ENCODE measurements at places on chromosomes 5 and 9.

GRCh38 chr5:125455041-125455440 is 708.6 kb upstream of the ZNF608 start:
- DNase-seq: peak; percentile 38

DNA sequence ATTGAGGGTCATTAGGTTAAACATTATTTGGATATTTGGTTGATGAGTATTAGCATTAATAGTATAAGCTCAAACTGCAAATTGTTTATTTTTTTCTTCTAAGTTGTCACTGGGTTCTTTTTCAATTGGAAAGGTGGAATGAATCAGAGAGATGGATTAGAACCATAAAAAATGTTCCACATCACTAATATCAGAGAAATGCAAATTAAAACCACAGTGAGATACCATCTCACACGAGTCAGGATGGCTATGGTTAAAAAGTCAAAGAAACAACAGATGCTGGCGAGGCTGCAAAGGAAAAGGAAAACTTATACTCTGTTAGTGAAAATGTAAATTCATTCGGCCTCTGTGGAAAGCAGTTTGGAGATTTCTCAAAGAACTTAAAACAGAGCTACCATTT is 122.8 kb downstream of the CCDC192 start:
- no peak for DNase-seq

DNA sequence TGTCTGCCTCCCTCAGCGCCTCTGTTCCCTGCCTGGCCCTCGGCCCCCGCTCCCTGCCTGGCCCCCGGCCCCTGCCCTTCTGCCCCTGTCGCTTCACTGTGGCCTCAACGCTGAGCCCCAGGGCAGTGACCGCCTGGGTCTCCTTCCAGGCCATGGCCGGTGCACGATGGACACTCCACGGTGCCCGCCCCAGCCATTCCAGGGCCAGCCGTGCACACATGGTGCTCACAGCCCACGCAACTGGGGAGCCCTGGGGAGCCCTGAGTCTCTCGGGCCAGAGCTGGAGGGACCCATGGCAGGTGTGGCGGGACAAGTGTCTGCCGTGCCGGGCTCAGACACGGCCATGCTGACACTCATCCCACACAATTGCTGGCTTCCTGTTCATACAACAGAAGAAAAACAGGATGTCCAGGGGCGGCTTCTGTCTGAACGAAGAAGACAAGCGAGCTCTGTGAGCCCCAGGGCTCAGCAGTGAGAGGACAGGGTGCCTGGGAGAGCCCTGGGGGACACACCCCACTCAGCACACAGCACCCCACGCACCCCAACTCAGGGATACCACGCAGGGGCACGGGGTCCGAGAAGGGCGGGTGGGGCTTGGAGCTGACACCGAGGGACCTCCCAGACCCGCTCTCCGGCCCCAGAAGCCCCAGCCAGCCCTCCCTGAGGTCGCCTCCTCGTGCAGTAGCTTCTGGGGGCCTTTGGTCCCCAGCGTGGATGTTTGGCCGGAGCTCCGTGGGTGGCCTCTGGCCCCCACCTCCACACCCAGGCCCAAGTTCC is 35.7 kb downstream of the EXD3 start:
- DNase-seq: peak; percentile 27

GRCh38 chr5:1930880-1931603 is 48.3 kb upstream of the IRX4 start:
- DNase-seq: no peak

DNA sequence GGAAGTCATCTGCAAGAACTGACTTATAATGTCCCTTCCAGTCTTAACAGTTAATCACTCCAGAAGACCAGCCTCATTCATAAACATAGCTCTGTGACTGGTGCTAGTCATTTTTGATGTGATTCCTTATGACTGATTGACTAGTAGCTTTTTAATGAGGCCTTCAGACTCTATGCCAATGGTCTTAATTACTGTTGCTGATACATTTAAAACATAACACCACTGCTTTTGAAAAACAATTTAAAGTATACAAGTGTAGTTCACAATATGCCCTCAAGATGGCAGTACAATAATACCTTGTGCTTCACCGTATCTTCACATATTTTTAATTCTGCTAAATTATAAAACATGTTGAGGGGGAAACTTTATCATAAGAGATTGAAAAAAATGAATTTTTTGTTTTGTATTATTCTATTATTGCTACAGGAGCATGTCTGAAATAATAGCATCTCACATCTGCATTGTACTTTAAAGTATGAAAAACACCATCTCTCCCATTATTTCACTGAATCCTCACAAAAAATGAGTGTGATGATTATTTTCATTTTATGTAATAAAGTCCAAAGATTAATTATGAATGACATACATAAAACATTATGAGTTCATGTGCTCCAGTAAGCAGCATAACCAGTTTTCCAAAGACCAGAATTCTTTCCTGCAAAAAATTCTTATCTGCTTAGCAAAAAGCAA is 55.2 kb upstream of the SHISAL2B start:
- DNase-seq: peak; percentile 65

- DNase-seq: no peak
Measured at GRCh38 chr5:106956886-106957285, 713.9 kb downstream of the EFNA5 start.

DNA sequence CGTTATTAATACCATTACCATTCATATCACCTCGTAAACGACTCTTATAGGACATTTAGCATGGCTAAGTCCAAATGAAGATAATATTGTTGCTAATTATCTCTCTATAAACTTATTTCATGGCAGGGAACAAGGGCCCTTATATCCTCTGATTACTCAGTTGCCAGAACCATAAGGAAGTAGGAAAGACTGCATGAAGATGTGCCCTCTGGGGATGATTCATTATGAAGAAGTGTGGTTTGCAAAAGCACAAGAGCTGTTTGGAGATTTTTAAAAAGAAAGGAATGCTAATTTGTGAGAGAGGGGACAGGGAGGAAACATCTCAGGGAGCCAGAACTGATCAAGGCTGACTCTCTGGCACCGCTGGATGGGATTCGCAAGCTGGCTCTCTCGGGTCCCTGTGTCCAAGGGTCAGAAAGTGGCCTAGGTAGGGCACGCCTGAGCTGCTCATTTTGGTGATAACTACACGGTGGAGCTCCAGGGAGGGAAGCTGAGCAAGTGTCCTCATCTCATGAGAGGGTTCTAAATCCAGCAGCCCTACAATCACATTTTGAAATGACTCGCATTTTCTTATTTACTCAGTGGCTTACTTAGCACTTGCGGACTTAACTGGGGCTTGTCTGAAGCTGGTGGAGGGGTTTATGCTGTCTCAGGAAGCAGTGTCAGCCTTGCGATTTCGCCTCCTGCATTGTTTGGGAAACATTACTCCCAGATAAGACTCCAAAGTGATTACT is 136.8 kb downstream of the C5orf15 start:
- peak; percentile 32 for DNase-seq

DNA sequence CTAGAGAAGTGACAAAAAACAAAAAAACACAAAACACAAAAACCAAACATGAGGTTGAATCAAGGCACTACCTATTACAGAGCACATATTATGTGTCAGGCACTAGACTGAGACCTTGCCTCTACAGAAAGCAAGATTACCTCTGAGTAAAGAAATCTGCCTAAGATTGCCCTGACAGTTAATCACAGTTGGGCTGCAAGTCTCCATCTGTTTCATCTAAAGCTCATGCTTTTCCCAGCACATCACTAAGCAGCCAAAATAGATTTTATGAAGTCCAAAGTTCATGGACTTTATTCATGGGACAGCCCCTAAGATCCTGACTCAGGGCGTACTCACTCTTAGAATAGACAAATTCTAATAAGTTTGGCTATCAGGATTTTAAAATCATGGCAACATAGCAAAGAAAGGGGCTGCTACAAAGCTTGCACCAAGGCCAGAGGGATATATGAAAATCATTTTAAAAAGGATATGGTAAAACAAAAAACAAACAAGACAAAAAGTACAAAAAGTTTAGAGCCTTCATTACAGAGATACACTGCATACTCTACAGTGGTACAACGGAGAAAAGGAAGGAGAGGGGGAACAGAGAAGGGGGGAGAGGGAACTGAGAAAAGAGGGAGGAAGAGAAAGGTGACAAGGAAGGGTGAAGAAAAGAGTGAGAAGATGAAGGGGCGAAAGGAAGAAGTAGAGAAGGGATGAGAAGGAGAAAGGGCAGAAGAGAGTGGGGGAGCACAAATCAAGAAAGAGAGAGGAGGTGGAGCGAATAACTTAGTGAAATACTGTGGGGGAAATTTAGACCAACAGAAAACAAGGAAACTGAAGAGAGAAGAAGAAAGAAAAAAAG is 58.2 kb downstream of the RICTOR start:
- peak; percentile 56 for DNase-seq

- DNase-seq: peak; percentile 86
Measured at GRCh38 chr5:151659001-151659754, 27.5 kb downstream of the SPARC start.

GRCh38 chr5:68176253-68176652 is 39.3 kb upstream of the PIK3R1 start:
- DNase-seq: no peak

DNA sequence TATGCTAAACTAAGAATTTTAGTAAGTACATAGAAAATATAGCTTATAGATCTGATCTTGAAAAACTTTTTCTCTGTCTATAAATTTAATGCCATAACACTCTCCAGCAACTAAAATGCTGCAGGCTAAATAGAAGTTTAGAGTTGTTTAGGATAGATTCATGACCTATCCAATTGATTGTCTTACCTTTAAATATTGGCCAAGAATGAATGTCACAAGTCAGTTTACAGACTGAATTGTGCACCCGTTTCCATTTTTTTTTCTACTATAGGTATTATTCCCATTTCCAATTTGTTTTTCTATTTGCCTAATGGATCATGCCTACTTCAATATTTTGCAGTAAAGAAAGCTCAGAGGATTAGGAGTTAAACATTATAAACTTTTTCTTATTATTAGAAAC is 129.5 kb downstream of the MLLT3 start:
- no peak for DNase-seq

- peak; percentile 31 for DNase-seq
Measured at GRCh38 chr9:88396836-88397577, 8.8 kb downstream of the SPIN1 start.

- DNase-seq: no peak
Measured at GRCh38 chr9:116986015-116986414, 298.9 kb downstream of the TRIM32 start.

- peak; percentile 20 for DNase-seq
Measured at GRCh38 chr5:42495914-42496313, 72.7 kb downstream of the GHR start.

DNA sequence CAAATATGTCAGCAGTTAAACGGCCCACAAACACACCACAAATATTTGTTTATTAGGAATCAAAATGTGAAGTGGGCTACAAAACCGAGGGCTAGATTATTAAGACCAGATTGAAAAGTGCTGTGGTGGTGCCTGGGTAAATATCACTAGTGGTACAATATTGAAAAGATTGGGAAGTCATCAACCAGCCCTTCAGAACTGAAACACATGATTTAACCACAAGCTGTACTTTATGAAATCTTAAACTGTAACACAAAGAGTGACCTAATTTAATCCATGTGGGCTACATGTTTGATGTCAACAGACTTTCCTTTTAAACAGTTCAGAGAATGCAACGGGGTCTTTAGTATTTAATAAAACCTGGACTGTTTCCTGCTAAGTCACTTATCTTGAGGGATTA is 182.3 kb downstream of the SPATA31D1 start:
- DNase-seq: no peak

DNA sequence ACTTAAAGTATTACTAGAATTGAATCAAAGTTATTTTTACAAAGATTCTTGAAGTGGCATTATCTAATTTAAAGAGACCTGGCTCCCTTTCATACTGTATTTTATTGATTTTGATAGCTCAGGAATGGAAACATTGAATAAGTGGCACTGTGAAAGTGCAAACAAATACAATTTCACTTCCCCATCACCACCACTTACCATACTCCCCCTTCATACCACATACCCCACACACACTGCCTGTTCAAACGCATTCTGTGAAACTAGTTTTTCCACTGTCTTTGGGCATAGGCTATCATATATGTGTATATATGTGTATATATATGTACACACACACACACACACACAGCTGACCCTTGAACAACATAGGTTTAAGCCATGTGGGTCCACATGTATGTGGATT is 62.1 kb upstream of the ATG10 start:
- no peak for DNase-seq

DNA sequence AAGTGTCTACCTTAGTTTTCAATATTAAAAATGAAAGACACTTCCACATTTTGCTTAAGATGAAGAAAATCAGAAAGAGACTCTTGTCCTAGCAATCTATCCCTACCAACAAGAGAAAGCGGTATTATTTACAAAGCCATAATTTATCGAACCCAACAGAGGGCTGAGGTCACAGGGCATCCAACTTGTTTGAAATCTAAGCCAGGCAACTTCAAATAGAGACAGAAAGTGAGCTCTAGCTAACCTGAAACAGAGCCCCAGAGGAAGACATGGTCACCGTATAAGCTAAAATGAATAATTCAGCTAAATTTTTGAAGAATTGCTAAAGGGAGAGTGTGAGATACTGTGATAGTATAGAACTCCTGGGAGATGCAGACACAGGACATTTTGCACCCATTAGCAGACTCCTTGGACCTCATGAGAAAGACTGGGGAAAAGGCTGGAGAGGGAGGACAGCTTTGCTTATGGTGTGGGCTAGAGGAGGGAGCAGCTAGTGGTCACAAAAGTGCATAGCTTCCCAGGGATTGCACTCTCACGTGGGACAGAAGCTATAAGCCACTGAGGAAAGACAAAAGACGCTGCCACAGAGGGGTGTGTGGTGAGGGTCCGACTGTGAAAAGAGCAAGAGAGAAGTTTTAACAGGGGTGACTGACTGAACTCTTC is 624.2 kb upstream of the GRIN3A start:
- no peak for DNase-seq

GRCh38 chr9:133752739-133753446 is 14.7 kb upstream of the SARDH start:
- DNase-seq: no peak

- DNase-seq: no peak
Measured at GRCh38 chr5:113179156-113179555, 202.6 kb downstream of the DCP2 start.

- no peak for DNase-seq
Measured at GRCh38 chr5:76406673-76407072, 3.6 kb downstream of the IQGAP2 start.

DNA sequence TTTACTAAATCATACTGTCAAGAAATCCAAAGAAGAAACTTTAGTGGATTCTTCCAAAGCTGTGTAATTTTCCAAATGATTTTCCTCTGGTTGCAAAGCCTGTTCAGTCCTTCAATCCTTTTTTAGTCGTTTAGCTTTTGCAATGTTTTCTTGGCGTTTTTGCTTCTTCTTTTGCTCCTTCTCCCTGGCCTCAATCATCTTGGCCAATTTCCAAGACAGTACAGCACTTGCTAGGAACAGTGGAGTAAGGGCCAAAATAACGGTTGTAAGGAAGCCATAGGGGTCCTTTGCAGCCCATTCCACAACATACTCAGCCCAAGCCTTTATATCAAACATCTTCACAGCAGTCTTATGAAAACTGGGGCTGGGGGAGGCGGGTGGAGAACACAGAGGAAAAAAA is 2.4 kb downstream of the SMIM15 start:
- peak; percentile 38 for DNase-seq

GRCh38 chr9:128396970-128397613 is 23.6 kb upstream of the CERCAM start:
- DNase-seq: no peak

Data from cardiac fibroblast (primary cell).